PC-3 (cell line): ENCODE measurements at places on chromosomes 3 and 15.
A peak's percentile ranks its signal among the peaks of the same experiment; 100 is the strongest.

- peak; percentile 15 for DNase-seq
These were observed 721.0 kb downstream of the OTOL1 start for GRCh38 chr3:162217647-162218046.

DNA sequence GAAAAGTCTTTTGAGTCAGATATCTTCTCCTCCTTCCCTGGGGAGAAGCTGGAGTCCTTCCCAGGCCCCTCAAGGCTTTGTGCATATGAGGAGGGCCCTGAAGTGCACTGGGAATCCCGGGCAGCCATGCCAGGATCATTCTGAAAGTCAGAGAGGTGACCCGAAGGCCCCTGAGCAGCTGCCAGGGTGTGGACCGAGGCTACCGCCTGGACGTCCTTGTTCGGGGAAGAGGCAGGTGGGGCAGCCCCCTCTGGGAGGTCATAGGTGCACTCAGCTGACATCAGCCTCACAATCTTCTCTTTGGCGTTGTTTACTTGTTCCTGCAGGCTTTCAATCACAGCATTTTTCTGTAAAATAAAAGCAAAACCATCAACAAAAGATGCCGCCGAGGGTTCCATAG is 73.8 kb upstream of the GSK3B start:
- DNase-seq = no peak

- DNase-seq = no peak
These were observed 8.9 kb downstream of the CFAP20DC start for GRCh38 chr3:59040902-59041301.

DNA sequence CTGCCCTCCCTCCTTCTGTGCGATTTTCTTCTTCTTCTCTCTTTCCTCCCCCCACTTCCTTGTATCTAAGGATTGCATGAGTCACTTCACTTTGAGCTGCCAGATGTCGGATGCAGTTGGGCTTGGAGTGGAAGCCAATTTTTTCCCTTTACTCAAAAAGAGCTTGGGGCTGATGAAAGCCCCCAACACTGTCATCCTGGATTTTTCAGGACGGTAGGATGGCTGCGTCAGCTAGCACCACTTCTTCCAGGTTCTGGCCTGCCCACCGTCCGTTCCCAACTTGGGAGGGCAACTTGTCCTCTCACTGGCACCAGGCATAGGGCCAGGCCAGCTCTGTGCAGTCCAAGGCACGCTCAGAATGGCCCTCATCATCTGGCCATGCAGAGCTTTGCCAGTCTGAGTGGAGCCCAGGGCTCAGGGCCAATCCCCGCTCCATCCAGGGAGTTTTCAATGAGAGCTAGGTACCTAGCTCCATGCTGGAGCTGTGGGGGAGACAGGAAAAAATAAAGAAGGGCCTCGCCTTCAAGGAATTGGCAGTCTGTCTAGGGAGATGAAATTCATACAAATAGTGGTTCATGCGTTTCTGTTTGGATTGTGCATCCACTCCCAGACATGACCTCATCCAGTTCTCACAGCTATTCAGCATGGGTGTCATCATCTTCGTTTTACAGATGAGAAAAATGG is 47.7 kb upstream of the INSYN1 start:
- DNase-seq = peak; percentile 46

- DNase-seq = no peak
These were observed 40.1 kb downstream of the OXSR1 start for GRCh38 chr3:38205472-38205805.

DNA sequence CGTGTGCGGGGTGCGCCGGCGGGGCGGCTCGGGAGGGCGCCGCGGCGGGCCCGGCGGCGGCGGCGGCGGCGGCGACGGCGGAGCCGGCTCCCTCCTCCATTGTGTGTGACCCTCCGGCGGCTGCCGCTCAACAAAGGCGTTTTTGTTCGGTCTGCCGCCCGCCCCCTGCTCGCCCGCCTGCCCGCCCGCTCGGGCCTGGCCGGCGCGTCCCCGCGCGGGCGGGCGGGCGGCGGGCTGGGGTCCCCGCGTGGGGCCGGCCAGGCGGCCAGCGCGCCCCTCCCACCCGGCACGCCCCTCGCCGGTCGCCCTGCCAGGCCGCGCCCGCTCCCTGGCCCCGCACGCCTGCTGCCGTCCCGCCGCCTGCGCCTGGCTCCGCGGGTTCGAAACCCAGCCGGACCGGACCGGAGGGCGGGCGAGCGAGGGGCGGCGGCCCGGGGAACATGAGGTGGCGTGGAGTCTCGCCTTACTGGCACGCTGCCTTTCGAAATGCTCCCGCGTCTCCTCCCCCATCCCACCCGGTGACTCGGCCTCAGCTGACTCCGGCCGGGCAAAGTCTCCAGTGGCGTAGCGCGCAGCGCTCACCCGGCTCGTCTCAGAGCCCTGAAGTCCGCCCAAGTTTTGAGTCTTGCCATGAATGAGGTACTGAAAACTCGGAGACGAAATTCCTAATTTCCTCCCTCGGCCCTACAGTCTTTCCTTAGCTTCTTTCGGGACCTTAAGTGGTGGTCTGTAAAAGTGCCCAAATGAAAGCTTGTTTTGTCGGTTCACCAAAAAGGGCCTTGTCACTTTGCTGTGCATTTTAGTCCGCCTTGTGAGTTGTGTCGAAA is 588 bp downstream of the MAPK6 start:
- DNase-seq = peak; percentile 65

DNA sequence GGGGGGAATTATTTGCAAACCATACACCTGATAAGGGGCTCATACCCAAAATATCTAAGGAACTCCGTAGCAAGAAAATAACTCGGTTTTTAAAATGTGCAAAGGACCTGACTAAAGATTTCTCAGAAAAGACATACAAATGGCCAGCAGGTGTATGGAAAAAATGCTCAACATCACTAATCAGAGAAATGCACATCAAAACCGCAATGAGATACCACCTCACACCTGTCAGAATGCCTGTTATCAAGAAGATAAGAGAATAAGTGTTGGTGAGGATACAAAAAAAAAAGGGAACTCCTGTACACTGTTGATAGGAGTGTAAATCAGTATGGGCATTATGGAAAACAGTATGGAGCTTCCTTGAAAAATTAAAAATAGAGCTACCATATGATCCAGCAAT is 89.4 kb downstream of the C3orf70 start:
- no peak for DNase-seq

GRCh38 chr3:73433687-73434086 is 191.1 kb downstream of the PDZRN3 start:
- DNase-seq = no peak

DNA sequence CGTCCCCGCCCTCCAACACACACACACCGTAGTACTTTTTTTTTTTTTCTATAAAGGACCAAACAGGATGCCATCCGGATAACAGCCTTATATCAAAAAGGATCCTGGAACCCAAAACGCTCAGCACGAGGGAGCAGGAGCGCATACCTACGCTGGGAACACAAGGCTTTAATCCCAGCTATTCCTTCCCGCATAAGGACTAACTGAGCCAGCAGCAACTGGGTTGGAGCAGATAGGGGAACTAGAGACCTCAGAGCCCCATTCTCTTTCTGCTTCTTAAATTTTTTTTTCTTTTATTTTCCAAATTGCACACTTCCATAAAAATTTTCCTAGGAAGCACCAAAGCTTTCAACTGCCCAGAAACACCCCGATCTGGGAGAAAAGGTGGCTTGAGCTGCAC is 1.3 kb downstream of the TRANK1 start:
- no peak for DNase-seq

GRCh38 chr3:10292505-10293419 is at the start of gene GHRL:
Gene GHRL (minus strand): TSS chr3:10292947. CDS start chr3:10290180, 2,767 bp downstream.
- no peak for DNase-seq

DNA sequence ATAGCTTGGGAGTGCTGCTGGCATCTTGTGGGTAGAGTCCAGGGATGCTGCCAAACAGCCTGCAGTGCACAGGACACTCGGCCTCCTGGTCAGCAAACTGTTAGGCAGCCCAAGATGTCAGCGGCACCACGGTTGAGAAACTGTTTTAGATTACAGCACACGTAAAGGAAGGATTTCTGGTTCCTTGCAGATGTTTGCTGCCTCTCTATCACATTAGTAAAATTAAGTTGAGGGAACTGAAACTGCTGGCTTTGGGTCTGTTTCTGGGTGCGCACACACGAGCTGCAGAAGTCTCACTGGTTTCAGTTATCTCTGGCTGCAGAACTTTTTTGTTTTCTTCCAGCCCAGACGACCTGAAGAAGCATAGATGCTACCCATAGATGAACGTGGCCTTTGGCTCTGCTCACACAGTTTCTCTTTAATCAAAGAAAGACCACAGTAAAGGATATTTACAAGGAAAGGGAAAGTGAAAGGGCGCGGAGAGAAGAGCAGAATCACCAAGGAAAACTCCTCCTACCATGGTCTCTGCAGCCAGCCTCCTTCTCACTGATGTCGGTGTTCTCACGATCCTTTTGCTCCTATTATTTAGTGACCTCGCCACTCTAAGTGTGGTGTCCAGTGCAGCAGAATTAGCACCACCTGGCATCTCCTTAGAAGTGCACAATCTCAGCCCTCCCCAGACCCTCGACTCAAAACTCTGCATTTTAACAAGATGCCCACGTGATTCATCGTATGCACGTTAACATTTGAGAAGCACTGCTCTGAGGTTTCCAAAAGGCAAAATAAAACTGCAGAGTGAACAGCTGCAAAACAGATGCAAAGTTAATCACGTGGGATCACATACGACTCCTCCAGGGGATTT is 50.6 kb upstream of the AKAP13 start:
- DNase-seq = no peak

GRCh38 chr3:160331127-160331937 is 67.7 kb downstream of the IFT80 start:
- DNase-seq = peak; percentile 76

GRCh38 chr3:130755666-130756065 is 9.0 kb upstream of the PIK3R4 start:
- peak; percentile 79 for DNase-seq

GRCh38 chr3:23949784-23950183 is 4.7 kb downstream of the NR1D2 start:
- DNase-seq = peak; percentile 31

- DNase-seq = no peak
These were observed 2.8 kb downstream of the BCL2L10 start for GRCh38 chr15:52109559-52110451.

DNA sequence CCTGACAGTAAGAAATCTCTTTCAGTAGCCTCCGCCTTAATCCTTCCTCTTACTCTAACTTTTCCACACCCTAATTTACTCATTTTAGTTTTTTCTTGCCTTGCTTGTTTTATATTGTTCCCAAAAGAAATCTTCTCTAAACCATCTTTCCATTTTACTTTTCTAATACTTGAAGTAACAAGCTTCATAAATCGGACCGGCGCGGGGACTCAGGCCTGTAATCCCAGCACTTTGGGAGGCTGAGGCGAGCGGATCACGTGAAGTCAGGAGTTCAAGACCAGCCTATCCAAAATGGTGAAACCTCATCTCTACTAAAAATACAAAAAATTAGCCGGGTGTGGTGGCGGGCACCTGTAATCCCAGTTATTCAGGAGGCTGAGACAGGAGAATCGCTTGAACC is 17.3 kb downstream of the ZNF148 start:
- no peak for DNase-seq

- peak; percentile 97 for DNase-seq
These were observed 148.6 kb downstream of the SUCNR1 start for GRCh38 chr3:152021951-152022461.

GRCh38 chr15:84598993-84599392 is 1.8 kb upstream of the ZSCAN2 start:
- peak; percentile 62 for DNase-seq

GRCh38 chr3:147838652-147839051 is 429.5 kb downstream of the ZIC1 start:
- DNase-seq = peak; percentile 18

- DNase-seq = no peak
These were observed 33.4 kb downstream of the LEKR1 start for GRCh38 chr3:156859578-156859977.

DNA sequence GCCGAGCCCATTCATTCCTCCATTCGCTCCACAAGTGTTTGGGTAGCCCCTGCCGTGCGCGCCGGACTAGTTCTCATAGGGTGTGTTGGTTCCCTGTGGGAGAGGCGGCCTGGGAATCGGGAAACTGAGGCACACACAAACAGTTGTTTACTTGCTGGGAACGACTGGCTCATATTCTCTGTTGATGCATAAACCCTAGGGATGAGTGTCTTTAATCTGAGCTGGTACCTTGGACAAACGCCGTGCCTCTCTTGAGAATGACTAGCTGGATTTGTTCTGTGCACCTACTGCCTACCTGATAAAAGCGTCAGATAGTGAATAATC is 737 bp downstream of the DNAJA4 start:
- no peak for DNase-seq

DNA sequence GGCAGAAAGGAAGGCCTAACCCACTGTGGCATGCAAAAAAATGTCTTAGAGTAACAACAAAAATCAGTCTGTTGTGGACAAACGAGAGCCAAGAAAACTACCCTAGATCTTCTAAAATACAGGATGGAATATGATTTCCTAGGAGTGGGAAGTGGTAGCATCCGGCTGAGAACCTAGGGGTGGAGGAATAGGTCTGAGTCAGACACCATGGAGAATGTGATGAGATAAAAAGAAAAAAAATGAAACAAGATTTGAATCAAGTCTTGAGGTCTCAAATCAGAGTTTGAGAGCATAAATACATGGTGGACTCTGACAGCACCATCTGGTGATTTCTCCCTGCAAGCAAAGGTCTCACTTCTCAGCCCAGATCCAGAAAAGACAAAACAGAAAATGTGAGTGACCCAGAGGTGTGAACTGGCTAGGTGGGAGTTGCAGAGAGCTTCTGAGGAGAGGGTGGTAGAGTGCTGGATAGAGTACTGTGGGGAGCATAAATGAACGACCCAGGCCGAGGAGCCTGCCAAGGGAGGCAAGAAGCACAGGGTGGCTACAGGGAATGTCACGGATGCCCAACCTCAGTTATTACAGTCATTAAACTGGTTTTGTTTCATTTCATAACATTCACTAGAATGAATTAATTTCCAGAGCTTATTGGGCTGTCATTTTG is 27.6 kb upstream of the VEPH1 start:
- no peak for DNase-seq

DNA sequence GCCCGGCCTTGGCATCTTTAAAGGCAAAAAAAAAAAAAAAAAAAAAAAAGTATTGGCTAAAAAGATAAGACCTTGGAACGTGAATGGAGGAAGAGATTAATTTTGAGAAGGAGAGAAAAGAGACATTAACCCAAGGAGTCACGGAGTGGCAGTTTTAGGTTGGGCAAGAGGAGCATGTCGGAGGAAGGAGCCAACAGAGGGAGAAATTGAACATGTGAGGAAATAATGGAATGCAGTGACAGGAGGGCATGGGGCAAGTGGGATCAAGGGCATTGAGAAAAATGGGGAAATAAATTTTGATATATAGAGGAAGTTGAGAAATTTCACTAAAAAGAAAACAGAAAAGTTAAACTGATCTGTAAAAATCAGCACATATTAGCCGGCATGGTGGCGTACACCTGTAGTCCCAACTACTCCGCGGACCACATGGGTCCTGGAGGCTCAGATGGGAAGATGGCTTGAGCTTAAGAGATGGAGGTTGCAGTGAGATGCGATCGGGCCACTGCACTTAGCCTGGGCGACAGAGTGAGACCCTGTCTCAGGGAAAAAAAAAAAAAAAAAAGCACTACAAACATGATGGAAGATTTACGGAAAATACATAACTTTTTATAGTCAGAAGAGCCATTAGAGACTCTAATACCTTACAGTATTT is 1.2 kb downstream of the HAUS2 start:
- DNase-seq = no peak

- DNase-seq = peak; percentile 22
These were observed 216.9 kb downstream of the ATP8B4 start for GRCh38 chr15:49901996-49902684.
